ENCODE measurements at places on chromosomes 7 and 10.

- DNase-seq = no peak
Observed at GRCh38 chr7:93004906-93005305, 112.9 kb downstream of the SAMD9 start.

- DNase-seq = peak; percentile 55
Observed at GRCh38 chr7:23093546-23093945, 12.0 kb upstream of the KLHL7 start.

- no peak for DNase-seq
Observed at GRCh38 chr10:63582690-63583089, 61.5 kb downstream of the REEP3 start.

GRCh38 chr7:23394488-23395171 lies 75.7 kb downstream of the IGF2BP3 start:
- no peak for DNase-seq

GRCh38 chr10:69489506-69490090 lies 38.3 kb downstream of the TSPAN15 start:
- DNase-seq = no peak

- no peak for DNase-seq
Observed at GRCh38 chr7:119594956-119595355, 678.0 kb upstream of the KCND2 start.

GRCh38 chr7:137682596-137682995 lies 164.2 kb downstream of the DGKI start:
- peak; percentile 47 for DNase-seq

DNA sequence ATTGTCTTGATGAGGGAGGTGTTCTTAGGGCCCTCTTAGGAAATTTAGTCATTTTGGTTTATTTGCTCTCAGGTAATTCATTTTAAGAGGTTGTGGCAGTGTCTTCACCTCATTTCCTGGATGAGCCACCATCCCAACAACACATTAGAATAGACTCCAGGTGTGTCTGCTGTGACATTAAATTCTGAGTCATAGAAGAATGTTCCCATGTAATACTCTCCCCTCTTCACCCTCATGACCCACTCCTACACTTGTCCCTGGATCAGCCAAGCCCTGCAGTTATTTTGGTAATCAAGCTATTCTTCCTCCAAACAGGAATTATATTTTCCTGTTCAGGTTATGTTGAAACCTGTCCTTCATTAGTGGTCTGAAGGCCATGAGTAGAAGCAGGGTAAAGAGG lies 944.1 kb downstream of the SORCS3 start:
- DNase-seq = no peak

DNA sequence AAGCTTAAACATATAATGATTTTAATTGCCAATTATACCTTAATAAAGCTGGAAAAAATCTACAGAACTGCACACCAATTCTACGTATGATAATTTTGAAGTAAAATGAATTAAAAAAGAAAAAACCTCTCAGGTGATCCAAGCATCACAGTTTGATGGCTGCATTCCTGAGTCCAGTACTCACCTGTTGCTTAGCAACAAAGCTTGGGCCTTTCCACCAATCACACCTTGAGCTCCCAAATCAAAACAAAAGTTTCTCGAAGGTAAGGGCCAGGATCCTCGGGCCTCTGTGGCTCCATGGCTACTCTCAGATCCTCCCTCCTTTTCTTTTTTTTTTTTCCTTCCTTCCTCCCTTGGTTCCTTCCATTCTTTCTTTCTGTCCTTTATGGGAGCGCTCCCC lies 137.2 kb upstream of the PCBD1 start:
- no peak for DNase-seq

GRCh38 chr7:80584778-80585177 lies 53.7 kb upstream of the CD36 start:
- peak; percentile 20 for DNase-seq

DNA sequence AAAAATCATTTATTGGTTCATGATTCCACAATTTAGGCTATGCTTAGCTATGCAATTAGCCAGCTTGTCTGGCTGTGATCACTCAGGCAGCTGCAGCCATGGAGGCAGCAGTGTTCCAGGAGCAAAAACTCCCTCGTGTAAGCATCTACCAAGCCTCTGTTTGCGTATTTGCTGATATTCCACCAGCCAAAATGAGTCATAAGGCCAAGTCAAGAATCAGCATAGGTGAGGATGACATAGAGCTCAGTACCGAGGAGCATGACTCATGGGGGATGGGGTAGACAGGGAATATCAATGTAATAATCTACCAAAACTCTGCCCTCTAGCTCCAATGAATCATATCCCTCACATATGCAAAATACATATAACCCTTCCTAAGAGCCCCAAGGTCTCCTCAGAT lies 63.3 kb downstream of the IMMP2L start:
- DNase-seq = peak; percentile 89

GRCh38 chr10:43206391-43207235 lies 60.3 kb downstream of the RASGEF1A start:
- no peak for DNase-seq
